Calu3 (cell line): ENCODE measurements at places on chromosomes 16 and 17. TPM values are rescaled to one million over a fixed set of nuclear protein-coding genes. Genes with fewer than 3 reads are reported as not detected.
A peak's percentile ranks its signal among the peaks of the same experiment; 100 is the strongest.

DNA sequence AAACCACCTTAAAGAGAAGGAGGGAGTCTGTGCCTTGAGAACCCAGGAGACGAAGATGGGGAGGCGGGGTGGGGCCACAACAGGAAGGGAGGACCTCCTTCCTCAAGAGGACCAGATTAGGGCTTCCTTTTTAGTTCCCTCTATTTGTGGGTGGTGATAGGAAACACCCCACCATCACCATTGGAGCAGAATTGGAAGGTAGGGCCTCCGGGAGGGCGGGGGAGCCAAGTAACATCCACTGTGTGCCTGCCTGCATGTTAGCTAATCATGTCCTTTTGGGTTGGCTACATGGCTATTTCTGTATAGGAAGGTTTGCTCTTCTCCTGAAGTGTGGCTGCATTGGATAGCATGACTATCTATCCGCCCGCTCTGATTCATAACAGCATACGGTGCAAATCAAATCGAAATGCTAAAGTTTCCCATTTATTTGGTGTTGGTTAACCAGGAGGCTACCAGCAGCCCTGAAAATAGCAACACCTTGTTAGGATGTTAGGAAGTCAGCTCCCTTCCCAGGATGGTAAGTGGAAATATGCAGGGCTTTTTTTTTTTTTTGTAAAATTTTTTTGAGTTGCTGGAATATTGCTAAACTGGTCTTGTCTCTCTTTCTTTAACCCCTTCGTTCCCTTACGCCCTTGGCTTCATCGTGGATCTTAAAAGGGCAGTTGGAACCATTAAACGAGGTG is 4.2 kb downstream of the SYT17 start:
- DNase-seq = no peak

DNA sequence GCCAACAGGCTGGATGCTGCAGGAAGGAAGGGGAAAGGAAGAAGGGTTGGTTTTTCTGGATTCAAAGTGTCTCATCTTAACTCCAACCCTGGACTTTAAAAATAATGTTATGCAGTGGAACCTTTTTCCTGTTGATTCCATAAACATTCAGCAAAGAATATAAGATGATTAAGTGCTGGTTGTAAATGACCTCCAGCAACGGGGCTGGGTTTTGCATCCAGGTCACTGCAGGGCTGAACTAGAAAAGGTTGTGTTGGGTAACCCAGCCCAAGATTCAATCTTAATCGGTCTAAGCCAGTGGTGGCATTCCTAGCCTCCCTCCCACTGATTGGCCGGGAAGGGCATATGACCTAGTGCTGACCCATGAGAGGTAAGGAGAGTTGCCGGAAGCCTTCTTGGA is 34.2 kb upstream of the PLCG2 start:
- DNase-seq = no peak

DNA sequence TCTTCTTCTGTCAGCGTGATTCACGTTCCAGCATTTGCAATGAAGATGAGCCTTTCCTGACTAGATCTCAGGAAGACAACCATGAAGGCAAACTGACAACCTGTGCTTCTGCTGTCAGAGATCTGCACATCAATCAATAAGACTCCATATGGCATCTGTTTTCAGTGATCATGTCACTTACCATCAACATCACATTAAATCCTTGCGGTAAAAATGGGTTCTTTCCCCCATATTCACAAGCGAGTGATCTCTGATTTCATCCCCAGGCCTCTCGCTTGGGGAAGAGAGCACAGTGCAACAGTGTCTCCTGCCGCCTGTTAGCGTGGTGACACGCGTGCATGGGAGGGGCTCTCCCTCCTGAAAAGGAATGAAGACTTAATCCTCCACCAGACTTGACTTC is 11.1 kb downstream of the NACA2 start:
- no peak for DNase-seq

- DNase-seq = no peak
These were observed 8.2 kb upstream of the MPP2 start for GRCh38 chr17:43915559-43915958.

GRCh38 chr17:69050999-69051775 is 9.5 kb downstream of the ABCA9 start:
- DNase-seq = no peak

Gene MT1E
- not detected in 2 replicates for total RNA-seq

Gene HAS3
- 29.8 and 33.2 TPM in 2 replicates for total RNA-seq

Gene GPR139
- not detected in 2 replicates for total RNA-seq

- DNase-seq = no peak
These were observed 18.5 kb downstream of the TBKBP1 start for GRCh38 chr17:47712330-47713023.

- no peak for DNase-seq
These were observed 6.5 kb upstream of the HOXB13 start for GRCh38 chr17:48735062-48735351.

GRCh38 chr16:795580-796229 is 4.8 kb downstream of the GNG13 start:
- DNase-seq = peak; percentile 94
